ENCODE measurements at places on chromosomes 3 and 15.

DNA sequence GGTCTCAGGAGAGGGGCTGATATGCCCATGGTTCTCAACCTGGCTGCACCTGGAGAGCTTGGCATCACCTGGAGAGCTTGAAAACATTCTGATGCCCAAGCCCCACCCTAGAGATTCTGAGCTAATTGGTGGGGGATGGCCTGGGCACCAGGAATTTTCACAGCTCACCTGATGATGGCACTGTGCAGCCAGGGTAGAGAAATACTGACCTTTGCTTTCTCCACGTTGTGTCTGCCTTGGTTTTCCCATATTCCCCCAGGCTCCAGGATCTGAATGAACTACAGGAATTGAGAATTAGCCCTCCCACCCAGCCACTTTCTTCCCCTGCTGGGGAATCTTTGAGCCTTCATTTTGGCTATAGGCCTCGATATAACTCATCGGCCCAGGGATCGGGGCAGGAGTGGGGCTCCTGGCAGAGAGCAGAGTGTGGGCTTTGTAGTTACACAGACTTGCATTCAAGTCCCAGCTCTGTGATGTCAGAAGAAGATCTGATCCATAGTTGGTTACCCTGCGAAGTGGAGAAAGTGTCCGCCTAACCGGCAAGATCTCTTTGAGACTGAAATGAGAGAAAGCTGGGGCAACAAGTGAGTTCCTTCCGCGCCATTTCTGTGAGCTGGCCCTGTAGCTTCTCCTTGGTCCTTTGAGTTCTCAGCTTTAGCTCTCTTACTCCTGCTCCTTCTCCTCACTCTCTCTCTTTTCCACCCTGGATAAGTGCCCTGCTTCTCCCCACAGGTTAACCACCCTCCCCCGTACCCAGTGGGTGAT lies 33.1 kb upstream of the UBE2Q2 start:
- DNase-seq = peak; percentile 42

- no peak for DNase-seq
Observed at GRCh38 chr3:136836511-136837156, 17.7 kb downstream of the SLC35G2 start.

GRCh38 chr3:159273608-159274007 lies 471.8 kb downstream of the MFSD1 start:
- no peak for DNase-seq

DNA sequence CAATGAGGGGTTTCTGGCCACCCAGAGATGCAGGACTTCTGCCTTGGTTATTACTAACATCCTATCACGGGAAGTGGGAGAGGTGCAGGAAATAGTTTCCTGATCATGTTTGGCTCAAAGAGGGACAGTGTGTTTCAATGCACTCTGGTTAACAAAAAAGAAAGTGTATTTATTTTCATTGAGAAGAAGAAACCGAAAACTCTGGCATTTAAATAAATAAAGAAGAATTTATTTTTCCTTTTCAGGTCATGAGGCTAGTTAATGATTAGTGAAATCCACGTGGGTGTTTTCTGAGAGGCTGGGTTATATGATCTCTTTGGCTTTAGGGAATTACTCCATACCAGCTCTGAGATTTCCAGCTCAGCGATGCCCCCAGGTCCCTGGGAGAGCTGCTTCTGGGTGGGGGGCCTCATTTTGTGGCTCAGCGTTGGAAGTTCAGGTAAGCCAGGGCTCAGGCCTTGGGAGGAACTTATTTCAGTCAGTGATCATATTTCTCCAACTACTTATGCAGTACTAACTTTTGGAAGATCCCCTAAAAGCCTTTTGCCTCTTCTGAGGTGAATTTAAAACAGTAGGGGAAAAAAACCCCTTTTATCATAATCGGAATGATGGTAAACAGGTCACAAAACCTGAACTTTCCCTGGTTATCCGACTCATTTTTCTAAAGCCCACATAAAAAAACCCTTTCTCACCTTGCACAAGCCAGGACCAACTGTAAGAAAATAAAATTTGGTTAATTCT lies at the start of gene PLA1A:
PLA1A (plus strand) TSS at position 338 of the 741 bp plus-strand sequence; CDS start at position 367, 29 bp downstream.
- no peak for DNase-seq

DNA sequence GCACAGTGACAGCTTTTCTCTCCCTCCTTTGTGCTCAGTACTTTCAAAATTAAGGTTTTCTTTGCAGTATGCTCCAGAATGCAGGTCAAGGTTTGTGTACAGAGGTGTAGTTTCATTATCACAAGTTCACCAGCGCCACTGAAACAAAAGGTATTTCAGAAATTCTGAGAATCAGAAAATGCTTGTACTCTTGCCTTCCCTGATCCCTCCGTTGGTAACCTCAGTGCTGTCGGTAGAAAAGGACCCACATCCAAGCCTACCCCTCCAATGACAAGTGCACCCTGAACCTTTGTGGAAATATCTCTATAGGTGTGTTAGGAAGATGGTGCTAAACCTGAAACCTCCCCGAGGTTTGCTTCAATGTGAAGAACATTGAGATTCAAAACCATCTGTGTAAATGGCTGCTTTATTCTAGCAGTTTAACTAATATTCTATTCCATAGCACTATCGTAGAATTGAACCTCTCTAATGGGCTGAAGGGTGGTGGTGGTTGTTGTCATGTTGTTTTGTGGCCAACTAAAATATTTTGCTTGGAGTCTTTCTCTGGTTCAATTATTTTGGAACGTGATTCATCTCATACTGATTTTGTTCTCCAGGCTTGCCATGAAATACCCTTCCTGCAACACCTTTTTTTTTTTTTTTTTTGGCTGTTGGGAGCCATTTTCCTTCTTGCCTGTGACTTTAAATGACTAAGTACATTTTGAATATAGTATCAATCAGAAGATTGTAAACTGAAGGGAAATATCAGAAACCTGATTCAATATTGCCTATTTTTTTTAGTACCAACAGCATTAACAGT lies 20.7 kb downstream of the ZBTB38 start:
- peak; percentile 35 for DNase-seq

GRCh38 chr15:40307421-40308211 lies at the start of gene PLCB2:
TSS of gene PLCB2 (minus strand) at chr15:40307935. CDS start at chr15:40307672, 263 bp downstream.
- peak; percentile 3 for DNase-seq

DNA sequence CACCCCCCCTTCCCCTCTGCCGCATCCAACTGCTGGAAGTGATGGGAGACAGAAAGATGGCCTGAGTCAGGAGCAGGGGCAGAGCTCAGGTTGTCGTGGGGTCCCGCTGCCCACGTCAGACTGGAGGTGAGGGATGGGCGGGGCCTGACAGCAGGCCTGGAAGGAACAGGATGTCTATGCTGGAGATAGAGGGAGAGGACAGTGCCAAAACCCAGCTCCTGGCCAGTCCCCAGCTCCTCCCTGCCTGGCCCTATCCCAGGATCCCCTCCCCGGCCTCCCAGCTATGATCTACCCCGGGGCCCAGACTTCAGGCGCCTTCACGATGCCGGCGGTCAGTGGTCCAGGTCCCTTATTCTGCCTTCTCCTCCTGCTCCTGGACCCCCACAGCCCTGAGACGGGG lies at the start of gene LMAN1L:
LMAN1L (plus strand) TSS at position 303 of the 400 bp plus-strand sequence; CDS start at position 323, 20 bp downstream.
- DNase-seq = no peak

- DNase-seq = no peak
Observed at GRCh38 chr3:1190569-1190968, 97.7 kb downstream of the CNTN6 start.

GRCh38 chr3:185986198-185986777 lies 48.5 kb upstream of the TRA2B start:
- DNase-seq = no peak

DNA sequence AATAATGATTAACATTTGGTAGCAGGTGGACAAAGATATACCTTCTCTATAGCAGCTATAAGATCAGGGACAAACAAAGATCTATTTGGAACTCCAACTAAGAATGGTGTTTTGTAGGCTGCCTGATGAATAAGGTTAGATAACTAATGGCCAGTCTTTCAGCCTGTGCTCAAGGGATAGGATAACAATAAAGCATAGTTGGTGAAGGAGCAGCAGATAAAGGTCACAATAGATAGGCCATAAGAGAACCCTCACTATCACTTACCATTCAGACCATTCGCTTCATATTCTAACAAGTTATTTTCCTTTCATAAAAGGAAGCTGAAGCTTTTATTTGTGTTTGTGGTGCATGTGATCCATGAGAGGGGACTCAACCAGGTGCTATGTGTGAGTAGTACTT lies 19.8 kb downstream of the EPM2AIP1 start:
- no peak for DNase-seq

All from COR-L47 (cell line).